Common myeloid progenitor, CD34-positive (primary cell): ENCODE measurements at places on chromosomes 1 and 21.

DNA sequence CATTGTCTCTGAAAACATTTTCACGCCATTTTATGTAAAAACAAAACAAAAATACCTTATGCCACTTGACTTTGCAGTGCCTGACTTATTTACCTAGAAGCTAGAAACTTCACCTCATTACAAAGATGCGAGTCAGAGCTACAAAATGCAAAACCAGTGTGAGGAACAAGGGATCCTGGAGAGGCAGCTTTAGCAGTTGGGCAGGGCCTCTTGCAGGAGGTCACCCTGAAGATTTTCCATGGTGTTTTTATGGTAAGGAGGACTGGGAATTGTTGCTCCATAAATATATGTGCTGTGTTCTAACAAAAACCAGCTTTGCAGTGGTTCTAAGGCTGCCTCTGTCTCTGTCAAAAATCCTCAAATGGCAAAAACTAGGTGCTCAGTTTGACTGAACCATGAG, 36.4 kb upstream of the TARBP1 start:
- DNase-seq, result no peak
- H3K4me3 ChIP-seq, result no peak overlapping the region
- H3K4me1 ChIP-seq, result peaks cover 71% of the 10 kb centered on the region
- no peaks in the 10 kb centered on the region for H3K27me3 ChIP-seq
- no peak overlapping the region for H3K27ac ChIP-seq

DNA sequence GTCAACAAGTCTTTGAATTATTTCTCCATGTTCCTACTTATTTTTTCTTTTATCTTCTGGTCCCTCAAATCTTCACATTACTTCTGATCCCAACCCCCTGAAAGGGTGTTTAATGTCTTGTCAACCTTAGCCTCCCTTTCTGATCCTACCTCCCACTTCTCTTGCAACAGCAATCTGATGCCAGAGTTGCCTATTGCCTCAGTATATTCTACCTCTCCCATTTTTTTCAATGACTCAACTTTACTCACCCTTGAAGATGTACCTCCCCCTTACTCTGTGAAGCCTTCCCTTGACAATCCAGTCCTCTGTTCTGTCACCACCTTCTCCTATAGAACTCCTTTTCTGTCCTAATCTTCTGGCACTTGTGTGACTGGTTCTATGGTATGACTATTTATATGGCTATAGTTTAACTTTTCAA, 99.5 kb upstream of the CD55 start:
- DNase-seq, result no peak
- peaks cover 10% of the 10 kb centered on the region for H3K4me1 ChIP-seq
- no peak overlapping the region for H3K4me3 ChIP-seq
- H3K27me3 ChIP-seq, result no peaks in the 10 kb centered on the region

DNA sequence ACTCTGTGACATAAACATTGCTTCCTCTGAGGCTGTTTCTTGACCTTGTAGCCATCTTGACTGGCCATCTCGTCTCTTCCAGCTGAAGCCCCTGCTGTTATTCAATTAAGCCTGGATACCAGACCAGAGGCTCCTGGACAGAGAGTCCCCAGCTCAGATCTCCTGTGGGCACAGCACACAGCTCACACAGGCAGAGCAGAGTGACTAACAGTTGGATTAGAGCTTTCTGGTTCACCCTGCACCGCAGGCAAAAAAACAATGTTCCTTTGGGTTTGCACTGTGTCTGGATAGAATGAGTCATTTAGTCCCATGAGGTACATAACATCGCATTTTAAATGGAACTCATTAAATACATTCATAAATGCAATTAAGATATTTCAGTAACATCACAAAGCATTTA, 33.4 kb upstream of the USH2A start:
- H3K36me3 ChIP-seq, result no peaks in the 10 kb centered on the region
- no peak for DNase-seq
- no peaks in the 10 kb centered on the region for H3K4me1 ChIP-seq
- H3K4me3 ChIP-seq, result no peak overlapping the region
- no peaks in the 10 kb centered on the region for H3K27me3 ChIP-seq

DNA sequence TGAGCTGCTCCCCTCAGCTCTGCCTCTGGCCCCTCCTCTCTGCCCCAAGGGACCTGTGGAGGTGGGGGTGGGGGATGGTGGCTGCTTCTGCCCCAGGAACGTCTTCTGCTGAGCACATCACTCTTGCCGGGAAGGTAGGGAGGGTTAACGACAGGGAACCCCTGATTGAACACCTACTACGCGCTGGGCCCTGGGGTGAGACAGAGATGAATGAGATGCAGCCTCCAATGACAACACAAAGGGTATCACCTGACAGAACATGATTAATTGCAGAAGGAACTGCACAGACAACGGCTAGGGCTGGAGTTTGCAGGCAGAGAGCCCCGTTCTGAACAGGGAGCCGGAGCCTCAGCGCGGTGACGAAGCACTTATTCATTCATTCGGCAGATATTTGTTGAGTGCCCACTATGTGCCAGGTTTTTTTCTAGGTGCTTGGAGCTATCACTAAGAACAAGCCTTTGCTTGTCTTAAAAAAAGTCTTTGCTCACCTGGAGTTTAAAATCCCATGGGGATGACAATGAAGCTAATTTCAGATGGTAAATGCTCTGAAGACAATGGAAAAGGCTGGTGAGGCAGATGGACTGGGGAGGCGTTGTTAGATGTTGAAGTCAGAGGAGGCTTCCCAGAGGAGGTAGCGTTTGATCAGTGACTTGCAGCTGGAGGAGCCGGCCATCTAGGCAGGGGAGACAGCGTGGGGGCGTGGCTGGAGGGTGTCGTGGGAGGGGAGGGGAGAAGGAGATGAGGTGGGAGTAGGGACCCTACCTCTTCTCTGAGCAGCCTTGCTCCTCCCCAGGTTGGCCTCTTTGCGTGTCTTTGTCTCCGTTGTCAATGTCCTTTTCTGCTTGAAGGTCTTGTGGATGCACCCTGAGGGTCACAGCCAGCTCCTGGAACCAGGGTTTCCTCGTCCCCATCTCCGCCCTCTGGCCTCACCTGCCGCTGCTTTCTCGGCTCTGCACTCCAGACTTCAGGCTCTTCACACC, 103.1 kb upstream of the CSF3R start:
- H3K27me3 ChIP-seq, result peaks cover 44% of the 10 kb centered on the region
- peaks cover 4% of the 10 kb centered on the region for H3K4me1 ChIP-seq
- H3K4me3 ChIP-seq, result no peak overlapping the region
- no peaks in the 10 kb centered on the region for H3K36me3 ChIP-seq
- H3K27ac ChIP-seq, result no peak overlapping the region

DNA sequence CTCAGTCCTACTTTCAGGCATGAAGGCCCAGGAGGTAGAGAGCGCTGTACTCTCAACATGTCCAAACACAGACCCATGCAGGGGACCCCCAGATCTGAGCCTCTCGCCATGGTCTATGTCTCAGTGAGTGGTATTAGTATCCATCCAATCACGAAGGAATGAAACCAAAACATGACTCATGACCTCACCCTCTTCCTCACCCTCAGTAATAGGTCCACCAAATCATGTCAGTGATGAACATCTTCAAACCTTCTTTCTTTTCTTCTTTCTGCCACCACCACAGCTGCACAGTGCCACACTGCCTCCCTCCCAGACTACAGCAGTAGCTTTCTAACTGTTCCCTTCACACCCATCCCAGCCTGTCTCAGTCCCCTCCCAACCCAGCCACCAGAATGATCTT, 16.8 kb downstream of the C1orf116 start:
- H3K36me3 ChIP-seq, result no peaks in the 10 kb centered on the region
- H3K27ac ChIP-seq, result no peak overlapping the region
- H3K27me3 ChIP-seq, result no peaks in the 10 kb centered on the region
- no peak for DNase-seq
- H3K4me3 ChIP-seq, result no peak overlapping the region
- peaks cover 5% of the 10 kb centered on the region for H3K4me1 ChIP-seq

- H3K36me3 ChIP-seq, result no peaks in the 10 kb centered on the region
- no peak for DNase-seq
- no peak overlapping the region for H3K27ac ChIP-seq
- H3K27me3 ChIP-seq, result no peaks in the 10 kb centered on the region
- H3K4me1 ChIP-seq, result no peaks in the 10 kb centered on the region
- no peak overlapping the region for H3K4me3 ChIP-seq
Observed at GRCh38 chr1:36829961-36830360, 204.4 kb downstream of the GRIK3 start.

GRCh38 chr21:27586986-27587385, 620.1 kb upstream of the ADAMTS5 start:
- H3K36me3 ChIP-seq, result no peaks in the 10 kb centered on the region
- no peak overlapping the region for H3K4me3 ChIP-seq
- H3K27me3 ChIP-seq, result no peaks in the 10 kb centered on the region
- no peaks in the 10 kb centered on the region for H3K4me1 ChIP-seq

GRCh38 chr1:158021721-158022120, 28.3 kb downstream of the KIRREL1 start:
- H3K27ac ChIP-seq, result no peak overlapping the region
- no peak for DNase-seq
- H3K4me3 ChIP-seq, result no peak overlapping the region
- H3K4me1 ChIP-seq, result no peaks in the 10 kb centered on the region

DNA sequence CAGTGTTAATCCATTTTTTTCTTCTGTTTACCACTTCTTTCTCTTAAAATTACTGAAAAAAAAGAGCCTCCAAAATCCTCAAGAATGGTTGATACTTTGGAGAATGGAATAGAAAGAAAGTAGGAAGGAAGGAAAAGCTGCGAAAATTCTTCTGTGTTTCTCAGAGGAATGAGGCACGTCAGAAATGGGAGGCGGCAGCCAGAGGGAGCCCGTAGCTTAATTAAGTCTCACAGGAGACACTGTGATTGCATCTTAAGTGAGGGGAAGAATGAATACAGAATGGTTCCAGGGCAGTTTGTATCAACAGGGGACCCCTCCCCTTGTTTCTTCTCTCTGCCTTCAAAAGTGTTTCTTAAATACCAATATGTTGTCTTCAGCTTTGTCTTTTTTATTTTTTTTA, 1099.5 kb downstream of the PLA2G4A start:
- DNase-seq, result peak; percentile 28
- no peaks in the 10 kb centered on the region for H3K36me3 ChIP-seq
- no peaks in the 10 kb centered on the region for H3K4me1 ChIP-seq
- no peaks in the 10 kb centered on the region for H3K27me3 ChIP-seq

GRCh38 chr1:219155135-219155534, 18.5 kb upstream of the LYPLAL1 start:
- no peak overlapping the region for H3K27ac ChIP-seq
- DNase-seq, result no peak
- H3K36me3 ChIP-seq, result no peaks in the 10 kb centered on the region
- H3K4me3 ChIP-seq, result no peak overlapping the region

GRCh38 chr1:233470741-233471499, 143.0 kb upstream of the KCNK1 start:
- H3K36me3 ChIP-seq, result no peaks in the 10 kb centered on the region
- H3K27me3 ChIP-seq, result no peaks in the 10 kb centered on the region

DNA sequence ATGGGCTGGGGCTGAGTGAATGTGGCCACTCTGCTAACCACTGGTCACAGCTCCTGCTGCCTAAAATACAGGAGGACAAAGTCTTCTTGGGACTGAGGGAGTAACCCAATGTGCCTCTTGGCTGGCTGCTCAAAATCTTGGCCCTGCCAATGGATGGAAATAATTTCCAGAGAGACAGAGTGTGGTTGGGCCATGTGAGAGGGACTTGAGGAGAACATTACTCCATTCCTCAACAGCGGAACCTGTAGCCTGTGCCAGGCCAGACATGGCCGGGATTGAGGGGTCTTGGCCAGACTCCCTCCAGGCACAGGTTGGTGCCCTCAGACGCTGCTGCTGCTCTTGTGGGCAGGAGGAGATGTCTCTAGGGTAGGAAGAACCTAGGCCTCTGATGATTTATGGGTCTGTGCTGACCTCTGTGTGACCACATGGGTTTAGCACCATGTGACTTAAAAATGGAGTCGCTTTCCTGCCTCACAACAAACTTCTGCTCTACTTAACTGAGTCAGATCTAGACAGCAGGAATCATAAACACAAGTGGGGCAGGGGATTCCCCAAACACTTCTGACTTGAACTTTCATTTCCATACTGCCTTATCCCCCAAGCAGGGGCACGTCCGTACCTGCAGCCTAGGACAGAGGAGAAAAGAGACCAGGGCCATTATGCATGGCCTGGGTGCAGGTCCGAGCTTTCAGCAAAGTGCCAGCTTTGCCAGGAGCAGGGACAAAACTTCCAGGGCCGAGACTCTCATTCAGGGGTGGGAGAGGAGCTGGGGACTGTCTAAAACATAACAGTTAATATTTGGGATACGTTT, 79.2 kb downstream of the CD34 start:
- no peaks in the 10 kb centered on the region for H3K27me3 ChIP-seq
- peak; percentile 66 for DNase-seq
- peaks cover 3% of the 10 kb centered on the region for H3K36me3 ChIP-seq
- peak overlapping the region; percentile 27 for H3K27ac ChIP-seq
- peak overlapping the region; percentile 61 for H3K4me3 ChIP-seq
- peaks cover 75% of the 10 kb centered on the region for H3K4me1 ChIP-seq

DNA sequence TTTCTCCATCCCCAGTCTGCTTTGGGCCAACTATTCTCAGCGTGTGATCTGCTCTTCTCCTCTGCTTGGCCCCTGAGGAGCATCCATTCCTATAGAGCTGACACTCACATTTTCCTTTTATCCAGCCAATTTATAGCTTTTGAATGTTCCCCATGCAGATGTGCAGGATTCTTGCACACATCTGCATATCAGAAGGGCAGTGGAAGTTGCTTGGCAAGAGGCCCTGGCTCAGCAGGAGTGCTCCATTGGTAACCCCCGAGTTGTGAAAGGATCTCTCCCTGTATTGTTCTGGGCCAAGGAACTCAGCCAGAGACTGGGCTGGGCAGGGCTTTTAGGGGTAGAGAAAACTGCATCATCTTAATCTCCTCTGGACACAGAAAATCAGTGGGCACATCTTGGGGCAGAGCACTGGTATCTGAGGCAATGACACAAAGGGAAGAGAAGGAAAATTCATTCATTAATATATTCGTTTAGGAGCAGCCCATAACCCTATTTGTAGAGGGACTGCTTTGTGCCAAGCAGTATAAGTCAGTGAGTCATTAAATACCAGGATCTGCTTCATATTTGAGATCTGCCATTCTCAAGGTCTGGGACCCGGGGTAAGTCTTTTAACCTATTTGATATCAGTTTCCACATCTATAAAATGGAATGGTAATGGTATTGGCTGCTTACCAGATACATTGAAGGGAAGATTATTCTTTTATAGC, 31.0 kb upstream of the BEND5 start:
- H3K27ac ChIP-seq, result no peak overlapping the region
- no peaks in the 10 kb centered on the region for H3K27me3 ChIP-seq
- H3K4me1 ChIP-seq, result no peaks in the 10 kb centered on the region
- no peaks in the 10 kb centered on the region for H3K36me3 ChIP-seq
- H3K4me3 ChIP-seq, result no peak overlapping the region

DNA sequence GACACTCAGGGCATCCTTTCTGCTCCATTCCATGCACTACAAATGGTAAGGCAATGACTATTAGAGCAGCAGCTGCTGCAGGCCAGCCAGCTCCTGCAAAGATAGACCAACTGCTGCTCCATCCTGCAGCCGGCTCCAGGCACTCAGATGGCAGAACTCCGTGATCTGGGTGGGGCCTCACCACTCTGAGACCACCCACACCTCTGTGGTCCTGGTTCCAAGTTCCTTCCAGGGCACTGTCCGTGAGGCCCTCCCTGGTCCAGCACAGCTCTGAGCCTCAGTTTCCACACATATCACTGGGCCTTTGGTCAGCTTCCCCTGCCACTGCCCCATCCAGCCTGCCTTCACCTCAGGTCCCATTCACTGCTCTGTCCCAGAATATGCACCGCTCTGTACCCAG, 114.7 kb downstream of the DMRTB1 start:
- no peak overlapping the region for H3K27ac ChIP-seq
- no peak overlapping the region for H3K4me3 ChIP-seq

GRCh38 chr21:32349333-32349944, 43.4 kb downstream of the URB1 start:
- peaks cover 99% of the 10 kb centered on the region for H3K36me3 ChIP-seq
- no peaks in the 10 kb centered on the region for H3K27me3 ChIP-seq
- H3K4me1 ChIP-seq, result no peaks in the 10 kb centered on the region
- H3K4me3 ChIP-seq, result no peak overlapping the region

GRCh38 chr1:203163891-203164635, 11.6 kb downstream of the MYBPH start:
- no peaks in the 10 kb centered on the region for H3K36me3 ChIP-seq
- peaks cover 2% of the 10 kb centered on the region for H3K27me3 ChIP-seq
- peak; percentile 70 for DNase-seq
- no peaks in the 10 kb centered on the region for H3K4me1 ChIP-seq
- no peak overlapping the region for H3K4me3 ChIP-seq
